H1 (cell line): ENCODE measurements at places on chromosomes 4 and X. TPM values are rescaled to one million over a fixed set of nuclear protein-coding genes. Genes with fewer than 3 reads are reported as not detected.

DNA sequence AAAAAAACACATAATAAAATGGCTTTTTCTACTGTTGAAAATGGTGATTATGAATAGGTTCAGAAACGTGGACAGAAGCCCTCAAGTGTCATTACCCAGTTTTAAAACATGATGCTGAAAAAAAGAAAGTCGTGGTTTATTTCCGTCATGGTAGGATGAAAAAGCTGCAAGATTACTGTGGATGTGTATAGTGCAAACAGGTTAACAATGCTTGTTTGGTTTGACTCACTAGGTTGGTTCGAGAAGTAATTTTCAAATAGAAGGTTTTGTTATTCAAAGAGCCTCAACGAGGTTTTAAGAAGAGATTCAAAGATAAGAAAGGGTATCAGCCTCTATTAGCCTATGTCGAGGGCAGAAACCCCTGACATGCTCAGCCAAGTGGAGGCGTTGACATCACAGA lies 2.5 kb upstream of the RXFP1 start:
- no peaks in the 10 kb centered on the region for H3K4me1 ChIP-seq
- H3K27me3 ChIP-seq, result no peaks in the 10 kb centered on the region
- H3K36me3 ChIP-seq, result no peaks in the 10 kb centered on the region

- no peak overlapping the region for H3K27ac ChIP-seq
- H3K4me1 ChIP-seq, result no peaks in the 10 kb centered on the region
- no peak overlapping the region for H3K4me3 ChIP-seq
- DNase-seq, result no peak
- H3K36me3 ChIP-seq, result no peaks in the 10 kb centered on the region
- H3K27me3 ChIP-seq, result no peaks in the 10 kb centered on the region
Observed at GRCh38 chrX:130539721-130540321, 138.0 kb downstream of the RBMX2 start.

GRCh38 chrX:542179-542578 lies 88.4 kb upstream of the SHOX start:
- no peaks in the 10 kb centered on the region for H3K36me3 ChIP-seq
- H3K27ac ChIP-seq, result no peak overlapping the region
- DNase-seq, result no peak

DNA sequence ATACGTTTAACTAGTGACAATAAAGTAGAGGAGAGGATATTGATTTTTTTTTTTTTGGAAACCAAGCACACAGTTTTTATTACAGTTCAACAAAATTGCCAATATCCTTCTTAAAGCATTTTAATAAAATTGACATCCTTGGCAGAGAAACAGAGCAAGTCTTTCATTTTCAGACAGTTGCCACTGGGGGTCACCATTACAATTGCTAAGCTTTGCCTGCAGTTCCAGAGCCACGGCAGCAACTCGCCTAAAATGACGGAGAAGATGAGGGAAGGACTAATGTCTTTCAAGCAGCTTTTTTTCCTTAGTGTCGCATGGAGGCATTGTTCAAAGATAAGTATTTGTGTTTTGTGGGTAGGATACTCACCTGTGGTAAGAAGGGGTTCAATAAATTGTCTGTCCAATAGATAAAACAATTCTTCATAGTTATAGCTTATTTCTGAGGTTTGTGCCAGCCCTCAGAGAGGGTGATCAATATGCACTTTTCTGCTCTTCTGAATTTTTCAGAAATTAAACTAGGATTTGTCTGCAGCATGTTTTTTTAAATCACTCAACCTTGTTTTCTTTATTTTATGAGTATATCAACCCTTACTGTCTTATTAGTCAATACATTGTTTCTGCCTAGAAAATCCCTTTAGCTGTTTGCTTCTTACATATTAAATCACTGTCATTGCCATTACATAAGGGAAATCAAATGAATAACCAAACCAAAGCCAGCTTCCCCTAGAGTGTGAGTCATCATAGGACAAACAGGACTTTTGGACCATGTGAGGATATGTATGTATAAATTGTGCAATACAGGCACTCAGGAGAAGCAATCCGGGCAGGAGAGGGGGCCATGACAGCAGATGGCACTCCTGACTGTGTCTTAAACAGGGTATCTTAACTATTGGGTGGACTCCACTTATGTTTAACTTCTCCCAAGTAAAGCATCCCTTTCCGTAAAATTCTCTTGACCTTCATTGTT lies 508.1 kb upstream of the ARX start:
- peak; percentile 3 for DNase-seq
- no peaks in the 10 kb centered on the region for H3K27me3 ChIP-seq
- no peaks in the 10 kb centered on the region for H3K4me1 ChIP-seq
- no peak overlapping the region for H3K4me3 ChIP-seq
- no peaks in the 10 kb centered on the region for H3K36me3 ChIP-seq
- H3K27ac ChIP-seq, result no peak overlapping the region

UBA1 gene
- total RNA-seq, result 313 and 325 TPM in 2 replicates

PRKG2 gene
- 1.2 and 1.5 TPM in 2 replicates for total RNA-seq
